ENCODE measurements at places on chromosomes 4 and X.

- no peak for DNase-seq
Observed at GRCh38 chr4:113732967-113733527, 28.5 kb downstream of the CAMK2D start.

GRCh38 chr4:47749060-47749459 lies 88.8 kb downstream of the CORIN start:
- DNase-seq, result no peak

DNA sequence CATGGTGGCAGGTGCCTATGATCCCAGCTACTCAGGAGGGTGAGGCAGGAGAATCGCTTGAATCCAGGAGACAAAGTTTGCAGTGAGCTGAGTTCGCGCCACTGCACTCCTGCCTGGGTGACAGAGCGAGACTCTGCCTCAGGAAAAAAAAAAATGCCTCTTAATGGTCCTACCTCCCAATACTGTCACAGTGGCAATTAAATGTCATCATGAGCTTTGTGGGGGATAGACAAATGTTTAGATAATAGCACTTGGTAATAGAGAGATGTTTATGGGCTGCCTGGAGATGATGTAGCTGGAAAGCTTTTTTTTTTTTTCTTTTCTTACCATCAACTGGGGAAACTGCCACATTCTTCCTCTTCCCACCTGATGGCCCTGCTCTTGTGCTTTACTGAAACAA lies 33.0 kb downstream of the GRK4 start:
- DNase-seq, result no peak

DNA sequence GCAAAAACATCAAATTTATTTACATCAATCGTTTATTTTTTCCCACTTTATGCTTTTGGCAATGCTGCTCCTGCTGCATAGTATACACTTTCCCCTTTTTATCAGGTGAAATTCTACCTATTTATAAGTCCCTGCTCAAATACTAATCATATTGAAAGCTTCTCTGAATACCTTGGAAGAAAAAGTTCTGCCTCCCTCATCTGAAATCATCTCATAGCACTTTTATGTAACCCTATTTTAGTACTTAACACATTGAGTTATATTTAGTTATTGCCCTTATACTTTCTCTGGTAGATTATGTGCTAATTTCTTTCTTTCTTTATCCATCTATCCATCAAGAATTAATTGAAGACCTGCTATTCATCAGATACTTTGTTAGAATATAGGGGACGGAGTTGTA lies 1.1 kb upstream of the WDR17 start:
- no peak for DNase-seq

- DNase-seq, result no peak
Observed at GRCh38 chr4:184824081-184824775, 1.5 kb downstream of the ACSL1 start.

- DNase-seq, result no peak
Observed at GRCh38 chrX:39704590-39704989, 393.2 kb downstream of the BCOR start.

GRCh38 chrX:3178329-3178728 lies 137.1 kb downstream of the ARSF start:
- DNase-seq, result no peak

GRCh38 chrX:49710744-49711319 lies 15.0 kb upstream of the PAGE1 start:
- no peak for DNase-seq

GRCh38 chrX:131010186-131010585 lies 48.0 kb upstream of the ARHGAP36 start:
- DNase-seq, result no peak

GRCh38 chr4:86876894-86877685 lies 15.1 kb downstream of the C4orf36 start:
- DNase-seq, result no peak

DNA sequence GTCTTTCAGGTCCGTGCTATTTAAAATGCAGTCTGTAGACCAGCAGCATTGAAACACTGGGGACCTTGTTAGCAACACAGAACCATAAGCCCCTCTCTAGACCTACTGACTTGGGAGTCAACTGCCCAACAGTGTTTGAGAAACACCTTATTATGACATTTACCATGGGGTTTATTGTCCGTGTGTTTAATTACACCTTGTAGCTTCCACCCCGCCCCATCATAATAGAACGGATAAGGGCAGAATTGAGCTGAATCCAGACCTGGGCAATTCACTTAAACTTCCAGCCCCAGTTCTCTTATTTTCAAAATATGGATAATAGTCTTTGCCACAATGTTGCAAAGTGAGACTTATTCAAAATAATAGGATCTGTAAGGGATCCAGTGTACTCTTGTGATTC lies 30.6 kb upstream of the CLNK start:
- DNase-seq, result no peak

- DNase-seq, result no peak
Observed at GRCh38 chr4:39700554-39700953, 2.6 kb downstream of the UBE2K start.

DNA sequence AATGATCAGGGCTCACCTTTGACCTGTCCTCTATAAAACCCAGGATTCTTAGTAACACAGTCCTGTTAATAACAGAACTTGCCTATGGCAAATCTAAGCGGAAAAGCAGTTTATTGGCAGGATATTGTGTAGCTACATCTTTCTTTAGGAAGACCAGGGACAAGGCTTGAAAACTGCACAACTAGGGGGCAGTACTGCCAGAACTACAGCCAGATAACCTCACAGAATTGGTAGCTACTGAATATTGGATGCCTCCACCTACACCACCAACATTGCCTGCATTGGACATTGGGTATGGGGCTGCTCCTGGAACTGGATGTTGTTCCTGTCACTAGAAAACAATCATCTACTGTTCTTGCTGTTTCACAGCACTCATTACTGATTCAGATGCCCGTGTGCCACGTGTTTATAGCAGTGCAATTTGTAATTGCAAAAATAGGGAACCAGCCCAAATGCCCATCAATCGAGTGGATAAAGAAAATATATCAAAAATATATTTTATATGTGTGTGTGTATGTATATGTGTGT lies 47.4 kb downstream of the REPS2 start:
- DNase-seq, result no peak

DNA sequence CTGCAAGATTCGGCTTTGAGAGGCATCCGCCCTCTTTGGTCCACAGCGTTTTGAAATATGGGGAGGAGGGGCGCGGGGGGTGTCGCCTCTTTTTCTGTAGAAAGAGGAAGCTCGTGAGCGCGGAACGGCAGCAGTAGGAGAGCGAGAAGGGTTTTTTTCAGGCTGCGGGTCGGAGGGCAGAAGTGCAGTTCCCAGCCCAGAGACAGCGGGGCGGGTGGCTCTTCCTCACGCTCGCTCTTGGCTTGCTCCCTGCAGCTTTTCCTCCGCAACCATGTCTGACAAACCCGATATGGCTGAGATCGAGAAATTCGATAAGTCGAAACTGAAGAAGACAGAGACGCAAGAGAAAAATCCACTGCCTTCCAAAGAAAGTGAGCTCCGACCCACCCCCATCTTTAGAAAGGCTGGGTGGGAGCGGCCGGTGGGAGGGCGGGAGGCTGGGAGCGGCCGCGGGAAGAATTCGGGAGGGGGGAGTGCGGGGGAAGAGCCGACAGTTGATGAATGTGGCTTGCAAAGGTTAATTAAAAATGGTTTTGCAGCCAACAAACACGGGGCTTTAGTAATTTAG lies 1.2 kb downstream of the TMSB4X start:
- no peak for DNase-seq

DNA sequence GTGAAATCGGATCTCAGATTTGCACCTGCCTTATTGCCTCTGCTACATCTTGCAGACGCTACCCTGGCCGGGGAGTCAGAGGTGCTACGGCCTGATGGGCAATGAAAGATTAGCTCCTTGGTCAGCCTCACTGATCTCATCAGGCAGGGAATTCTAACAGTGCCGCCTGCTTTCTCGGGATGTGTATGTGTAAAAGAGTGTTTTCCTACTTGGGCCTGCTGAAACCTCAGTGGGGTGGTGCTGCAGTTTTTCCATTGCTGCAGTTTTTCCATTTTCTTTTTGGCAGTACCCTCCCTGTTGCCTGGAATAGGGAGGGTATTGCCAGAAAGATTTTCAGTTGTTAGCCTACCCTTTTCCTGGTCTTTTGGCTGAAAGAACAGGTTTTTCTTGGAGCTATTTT lies 117.5 kb downstream of the CDKL5 start:
- DNase-seq, result no peak

- no peak for DNase-seq
Observed at GRCh38 chr4:122542411-122543236, 78.2 kb downstream of the IL21 start.

- DNase-seq, result no peak
Observed at GRCh38 chr4:104424475-104424941, 70.2 kb downstream of the CXXC4 start.

DNA sequence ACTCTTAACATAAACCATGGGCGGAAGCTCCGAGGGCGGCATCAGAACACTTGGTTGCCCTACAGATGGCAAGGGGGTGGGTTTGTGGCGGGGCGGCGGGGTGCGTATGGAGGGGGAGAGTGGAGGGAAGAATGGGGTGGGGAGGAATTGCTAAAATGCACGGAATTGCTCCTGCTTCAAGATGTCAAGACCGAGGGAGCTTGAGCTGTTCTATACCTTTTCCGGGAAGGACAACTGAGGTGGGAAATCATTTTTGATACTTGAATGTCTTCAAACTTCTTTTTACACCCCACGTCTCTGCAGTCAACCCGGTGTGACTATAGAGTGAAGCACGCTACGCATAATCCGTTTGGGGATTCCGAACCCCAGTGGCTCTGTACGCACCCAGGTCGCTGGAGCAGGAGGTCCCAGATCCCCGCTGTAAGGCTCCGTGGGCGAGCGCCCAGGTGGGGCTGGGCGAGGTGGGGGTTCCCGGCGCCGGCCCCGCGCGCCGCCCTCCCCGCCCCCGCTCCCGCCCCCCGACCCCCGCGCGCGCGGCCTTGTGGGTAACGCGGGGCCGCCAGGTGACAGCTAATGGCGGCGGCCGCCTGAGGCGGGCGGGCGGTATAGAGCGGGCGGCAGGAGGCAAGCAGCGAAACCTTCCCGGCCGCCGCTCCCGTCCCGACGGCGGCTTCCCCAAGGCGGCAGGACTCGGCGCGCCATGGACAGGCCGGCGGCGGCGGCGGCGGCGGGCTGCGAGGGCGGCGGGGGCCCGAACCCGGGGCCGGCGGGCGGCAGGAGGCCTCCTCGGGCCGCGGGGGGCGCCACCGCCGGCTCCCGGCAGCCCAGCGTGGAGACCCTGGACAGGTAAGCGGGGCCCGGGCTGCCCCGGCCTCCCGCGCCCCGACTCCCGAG lies at the start of gene MTMR1:
MTMR1 (plus strand) TSS at position 566 of the 894 bp plus-strand sequence; CDS start at position 701, 135 bp downstream.
- DNase-seq, result no peak

DNA sequence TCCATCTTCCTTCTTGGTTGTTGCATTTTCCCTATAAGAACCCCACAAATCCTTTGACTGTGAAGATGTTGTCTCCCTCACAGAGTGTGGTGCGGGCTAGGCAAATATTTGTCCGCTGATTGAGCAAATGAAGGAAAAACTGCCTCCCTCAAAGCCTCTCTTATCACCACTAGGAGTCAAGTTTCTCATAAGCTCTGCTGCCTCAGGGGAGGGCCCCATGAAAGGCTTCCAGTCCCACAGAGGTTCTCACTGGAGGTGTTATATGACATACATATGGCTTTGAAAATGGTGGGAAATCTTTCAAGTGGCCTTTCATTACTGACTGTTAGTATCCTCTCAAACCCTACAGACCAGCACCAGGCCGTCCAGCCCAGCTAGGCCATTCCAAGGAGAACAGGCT lies 9.3 kb downstream of the VGLL1 start:
- DNase-seq, result no peak

DNA sequence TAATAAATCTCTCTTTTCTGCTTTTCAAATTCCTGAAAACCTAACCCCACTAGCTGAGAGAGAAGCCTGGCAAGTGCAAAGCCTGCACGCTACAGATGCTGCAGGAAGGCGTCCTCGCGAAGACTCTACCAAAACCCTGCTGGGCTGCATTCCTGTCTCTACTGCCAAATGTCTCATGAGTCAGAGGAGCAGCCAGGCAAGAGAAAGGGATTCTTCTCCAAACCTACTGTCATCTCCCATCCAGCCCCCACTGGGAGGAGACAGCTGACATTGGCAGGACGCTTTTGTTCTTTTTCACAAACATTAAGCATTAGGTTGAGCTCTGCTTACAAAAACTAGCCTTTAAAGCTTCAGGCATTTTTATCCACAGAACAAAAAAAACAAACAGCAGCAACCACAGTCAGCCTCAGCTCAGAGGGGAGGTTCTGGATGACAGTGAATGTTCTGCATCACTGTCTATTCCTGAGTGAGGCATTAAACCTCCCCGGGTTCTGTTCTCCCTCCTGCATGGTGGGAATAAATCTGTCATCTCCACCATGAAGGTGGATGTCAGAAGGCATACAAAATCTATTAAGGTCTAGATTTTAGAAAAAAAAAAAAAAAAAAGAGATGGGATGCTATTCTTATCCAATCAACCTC lies 18.0 kb downstream of the CRMP1 start:
- no peak for DNase-seq

- no peak for DNase-seq
Observed at GRCh38 chr4:62670514-62670913, 1470.4 kb downstream of the ADGRL3 start.

DNA sequence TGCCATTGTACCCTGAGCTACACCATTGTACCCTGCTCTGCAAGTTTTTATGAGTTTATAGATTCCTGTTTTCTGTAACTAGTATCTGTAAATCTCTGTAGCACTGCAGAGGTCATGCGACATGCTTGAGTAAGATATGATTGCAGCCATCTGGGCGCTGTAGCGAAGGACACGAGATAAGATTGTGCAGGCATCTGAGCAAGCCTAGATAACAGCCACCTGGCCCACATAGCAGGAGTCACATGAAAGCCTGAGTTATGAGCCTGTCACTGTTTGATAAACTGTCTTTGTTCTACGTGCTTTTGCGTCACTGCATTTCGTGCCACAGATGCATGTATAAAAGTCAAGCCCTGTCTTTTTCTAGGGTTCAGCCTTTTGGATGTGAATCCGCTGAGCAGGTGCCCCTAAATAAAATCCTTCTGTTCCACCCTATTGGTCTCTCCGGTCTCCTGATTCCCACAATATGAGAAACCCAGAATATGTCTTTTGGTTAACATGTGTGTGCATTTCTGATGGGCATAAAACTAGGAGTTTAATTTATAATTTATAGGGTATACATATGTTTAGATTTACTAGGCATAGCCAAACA lies 327.6 kb upstream of the MAOA start:
- DNase-seq, result no peak

- no peak for DNase-seq
Observed at GRCh38 chr4:155688860-155689259, 22.2 kb downstream of the GUCY1A1 start.

DNA sequence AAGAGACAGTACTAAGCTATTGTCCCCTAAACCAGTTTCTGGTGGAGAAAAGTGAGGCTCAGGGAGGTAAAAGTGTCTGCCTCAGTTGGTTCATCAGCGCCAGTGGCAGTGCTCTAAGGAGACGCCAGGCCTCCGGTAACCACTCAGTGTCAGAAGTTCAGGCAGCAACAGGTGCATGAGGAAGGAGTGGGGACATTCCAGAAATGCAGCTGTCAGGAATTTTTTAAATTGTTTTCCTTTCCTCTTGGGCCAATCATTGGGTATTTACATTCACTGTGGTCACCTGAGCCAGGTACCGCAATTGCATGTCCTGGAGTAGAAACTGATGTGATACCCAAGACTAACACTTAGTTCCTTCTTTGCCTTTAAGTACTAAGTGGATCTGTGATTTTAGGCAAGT lies 40.2 kb upstream of the HS3ST1 start:
- DNase-seq, result no peak
